ENCODE measurements at places on chromosomes 1 and 21. TPM values are rescaled to one million over a fixed set of nuclear protein-coding genes. Genes with fewer than 3 reads are reported as not detected.

Gene CHIA
- total RNA-seq, result not detected

Gene FCRLB
- 1.8 TPM for total RNA-seq

Gene TSNAX
- 27.0 TPM for total RNA-seq

Gene KRTAP19-3
- not detected for total RNA-seq

Gene SERPINC1
- total RNA-seq, result not detected

Gene OR2T27
- not detected for total RNA-seq

Gene NGF
- 22.8 TPM for total RNA-seq

Gene PLEKHN1
- not detected for total RNA-seq

Gene OR2L5
- not detected for total RNA-seq

Gene C8B
- not detected for total RNA-seq

Gene FLG2
- total RNA-seq, result not detected

Gene ANGPTL1
- 43.1 TPM for total RNA-seq

Gene OLIG2
- not detected for total RNA-seq

Gene BARHL2
- not detected for total RNA-seq

Gene GLIS1
- 0.43 TPM for total RNA-seq

Gene TCHHL1
- not detected for total RNA-seq

Gene GPR3
- total RNA-seq, result 0.35 TPM

Gene SPRR2A
- total RNA-seq, result not detected

Gene OTUD7B
- total RNA-seq, result 7.0 TPM

Gene GPA33
- not detected for total RNA-seq

Gene TNNT2
- total RNA-seq, result 16.0 TPM

Gene PROX1
- total RNA-seq, result 0.09 TPM

Gene MROH7
- total RNA-seq, result not detected

Gene LYPD8
- not detected for total RNA-seq

Gene PTPRU
- 35.8 TPM for total RNA-seq

Gene TMEM269
- under 0.01 TPM for total RNA-seq

Gene MROH9
- not detected for total RNA-seq

Gene SERINC2
- 20.5 TPM for total RNA-seq

Gene SELL
- 0.26 TPM for total RNA-seq

Gene INKA2
- total RNA-seq, result 4.1 TPM

Gene GUCA2A
- not detected for total RNA-seq

Gene TRIM17
- 1.2 TPM for total RNA-seq

Gene FALEC
- total RNA-seq, result not detected

Gene SLC22A15
- total RNA-seq, result 2.0 TPM

Data from pericardium fibroblast (primary cell).